Renal cortex interstitium (tissue), 15 donors: ENCODE measurements at places on chromosomes 11 and 22.
A peak's percentile ranks its signal among the peaks of the same experiment; 100 is the strongest.

GRCh38 chr11:2275334-2276279 lies 5.2 kb upstream of the ASCL2 start:
- no peak for DNase-seq

DNA sequence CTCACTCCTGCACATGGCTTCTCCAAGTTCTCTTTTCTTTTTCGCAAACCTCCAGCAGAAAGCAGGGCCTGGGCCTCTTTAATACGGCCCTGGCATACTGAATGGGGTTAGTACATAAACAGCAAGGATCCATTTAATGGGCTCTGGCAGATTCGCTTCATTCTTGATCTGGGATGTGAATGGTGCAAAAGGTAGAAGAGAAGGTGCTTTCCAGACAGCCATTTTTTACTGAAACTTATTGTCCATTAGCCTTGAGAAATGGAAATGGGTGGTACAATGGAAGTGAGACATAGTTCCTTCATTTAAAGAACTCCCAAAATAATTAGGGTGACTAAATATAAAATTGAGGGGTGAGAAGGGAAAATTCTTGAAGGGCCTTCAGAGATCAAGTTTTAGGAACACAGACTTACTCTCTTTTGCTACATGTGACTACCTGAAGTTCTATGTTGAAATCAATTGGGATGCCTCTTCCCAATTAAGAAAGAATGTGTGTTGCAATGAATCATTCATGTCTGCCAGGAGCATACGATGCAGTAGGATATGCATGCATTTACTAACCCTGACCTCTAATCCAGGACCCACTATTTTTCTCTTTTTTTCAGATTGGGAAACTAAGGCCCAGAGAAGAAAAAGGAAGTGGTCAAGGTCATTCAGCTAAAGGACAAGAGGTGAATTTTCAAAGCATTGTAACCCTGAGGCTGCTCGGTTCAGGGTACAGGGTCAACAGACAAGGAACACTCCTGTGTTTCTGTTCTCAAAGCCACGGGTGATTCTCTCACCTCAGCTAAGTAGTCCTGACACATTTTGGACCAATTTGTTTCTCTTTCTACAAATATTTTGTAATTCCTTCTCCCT lies 144.1 kb downstream of the BBOX1 start:
- no peak for DNase-seq

DNA sequence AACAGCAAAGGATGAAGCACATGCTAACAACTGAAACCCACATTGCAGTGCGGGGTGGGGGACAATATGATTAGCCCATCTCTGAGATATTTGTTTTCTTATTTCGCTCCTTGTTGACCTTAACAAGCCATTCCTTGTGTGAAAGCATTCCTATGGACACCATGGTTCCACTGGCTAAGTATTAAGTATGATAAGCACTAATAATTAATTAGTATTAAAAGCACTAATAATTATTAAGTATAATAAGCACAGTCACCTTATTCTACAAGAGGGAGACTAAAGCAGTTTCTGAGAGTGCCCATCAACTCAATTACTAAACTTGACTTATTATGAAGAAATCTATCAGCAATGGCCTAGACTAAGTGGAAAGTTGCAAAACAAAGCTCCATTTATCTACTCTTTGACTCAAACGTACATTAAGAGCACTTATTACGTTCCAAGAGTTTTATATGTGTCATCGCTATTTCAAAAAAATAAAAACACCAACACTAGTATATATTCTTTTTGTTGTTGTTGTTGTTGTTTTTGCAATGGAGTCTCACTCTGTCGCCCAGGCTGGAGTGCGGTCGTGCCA lies 65.3 kb downstream of the RBFOX2 start:
- DNase-seq = no peak

GRCh38 chr11:111855506-111855905 lies 15.9 kb downstream of the ALG9 start:
- no peak for DNase-seq

DNA sequence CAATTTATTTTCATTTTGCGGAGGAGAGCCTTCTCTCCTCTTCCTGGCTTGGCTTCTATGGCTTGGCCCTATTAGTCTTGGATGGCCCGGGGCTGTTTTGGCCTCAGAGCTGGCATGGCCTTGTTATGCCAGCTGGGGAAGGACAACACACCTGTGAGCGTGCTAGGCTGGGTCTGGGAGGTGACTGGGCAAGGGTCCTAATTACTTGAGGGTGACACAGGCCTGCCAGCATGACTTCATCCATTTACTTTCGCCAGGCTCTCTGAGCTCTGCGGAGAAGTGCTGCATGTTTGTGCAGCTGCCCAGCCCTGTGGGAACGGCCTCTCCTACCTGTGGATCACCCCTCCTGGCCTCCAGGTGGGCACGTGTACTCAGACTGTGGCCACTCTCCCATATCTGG lies 153.6 kb downstream of the SNX19 start:
- no peak for DNase-seq

GRCh38 chr11:35919244-35919643 lies 24.6 kb upstream of the LDLRAD3 start:
- DNase-seq = no peak

DNA sequence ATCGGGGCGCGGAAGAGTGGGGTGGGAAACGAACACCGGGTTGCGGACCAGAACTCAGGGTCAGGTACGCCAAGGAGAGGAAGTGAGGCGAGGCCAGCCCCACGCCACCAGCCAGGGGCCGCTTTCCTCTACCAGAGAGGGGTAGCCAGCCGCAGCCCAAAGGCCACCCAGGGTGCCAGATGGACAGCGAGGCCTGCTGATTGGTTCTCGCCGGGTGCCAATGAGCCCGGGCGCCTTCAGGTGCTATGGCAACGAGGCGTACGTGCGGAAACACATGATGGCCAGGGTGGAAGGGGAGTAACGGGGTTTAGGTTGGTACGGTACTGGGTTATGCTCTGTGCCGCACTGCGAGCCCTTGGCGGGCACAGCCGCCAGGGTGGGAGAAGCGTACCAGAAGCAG lies 128.9 kb downstream of the SERGEF start:
- DNase-seq = no peak

- DNase-seq = no peak
Measured at GRCh38 chr11:21710809-21711208, 482.1 kb upstream of the ANO5 start.

DNA sequence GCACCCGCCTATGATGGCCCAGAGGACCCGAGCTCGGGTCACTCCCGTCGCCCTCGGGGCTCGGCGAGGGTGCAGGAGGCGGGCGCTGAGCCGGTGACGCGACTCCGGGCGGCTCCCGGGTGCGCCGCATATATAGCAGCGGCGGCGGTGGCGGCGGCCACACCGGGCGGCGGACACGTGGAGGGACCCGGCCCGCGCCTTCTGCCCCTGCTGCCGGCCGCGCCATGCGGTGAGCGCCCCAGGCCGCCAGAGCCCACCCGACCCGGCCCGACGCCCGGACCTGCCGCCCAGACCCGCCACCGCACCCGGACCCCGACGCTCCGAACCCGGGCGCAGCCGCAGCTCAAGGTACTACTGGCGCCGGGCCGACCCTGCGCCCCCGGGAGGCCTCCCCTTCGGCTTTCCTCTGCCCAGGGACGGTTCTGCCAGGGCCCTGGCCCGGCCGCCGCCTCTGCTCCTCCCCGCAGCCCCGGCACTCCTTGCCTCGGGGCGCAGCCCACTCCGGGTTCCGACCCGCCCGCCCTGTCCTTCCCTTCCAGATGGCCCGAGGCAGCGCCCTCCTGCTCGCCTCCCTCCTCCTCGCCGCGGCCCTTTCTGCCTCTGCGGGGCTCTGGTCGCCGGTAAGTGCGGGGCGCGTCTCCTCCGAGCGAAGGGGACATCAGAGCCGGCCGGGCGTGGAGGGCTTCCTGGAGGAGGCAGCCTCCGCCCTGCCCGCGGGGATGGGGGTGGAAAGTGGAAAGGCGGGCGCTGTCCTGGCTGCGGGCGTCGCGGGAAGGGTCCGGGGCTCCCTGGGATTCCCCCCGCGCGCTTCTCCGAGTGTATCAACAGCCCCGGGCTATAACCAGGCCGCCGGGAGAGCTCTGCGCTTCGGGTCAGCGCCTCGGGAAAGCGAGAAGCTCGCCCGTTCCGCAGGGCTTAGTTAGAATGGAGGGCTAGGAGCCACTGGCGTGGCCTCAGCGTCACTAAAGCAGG lies at the start of gene GAL:
GAL (plus strand) TSS at position 160 of the 972 bp plus-strand sequence; CDS start at position 540, 380 bp downstream.
- no peak for DNase-seq

DNA sequence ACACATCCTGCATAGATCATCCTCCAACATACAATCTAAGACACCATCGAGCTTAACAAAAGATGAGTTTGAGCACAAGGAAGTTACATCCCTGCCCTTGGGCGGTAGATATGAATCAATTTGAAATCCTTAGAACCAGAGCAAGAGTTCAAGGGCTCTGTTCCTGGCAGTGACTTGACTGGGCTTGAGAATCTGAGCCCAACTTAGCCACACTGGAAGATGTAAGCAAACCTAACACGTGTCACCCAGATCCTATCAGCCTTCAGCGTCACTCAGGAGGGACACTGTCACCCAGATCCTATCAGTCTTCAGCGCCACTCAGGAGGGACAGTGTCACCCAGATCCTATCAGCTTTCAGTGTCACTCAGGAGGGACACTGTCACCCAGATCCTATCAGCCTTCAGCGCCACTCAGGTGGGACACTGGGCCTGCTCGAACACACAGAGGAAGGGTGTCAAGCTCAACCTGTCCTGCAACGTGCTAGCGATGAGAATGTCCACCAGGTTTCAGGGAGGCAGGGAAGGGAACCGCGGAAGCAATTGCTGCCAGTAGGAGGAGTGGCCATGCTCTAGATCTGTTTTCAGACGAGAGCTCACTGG lies 32.8 kb upstream of the CTSD start:
- no peak for DNase-seq

DNA sequence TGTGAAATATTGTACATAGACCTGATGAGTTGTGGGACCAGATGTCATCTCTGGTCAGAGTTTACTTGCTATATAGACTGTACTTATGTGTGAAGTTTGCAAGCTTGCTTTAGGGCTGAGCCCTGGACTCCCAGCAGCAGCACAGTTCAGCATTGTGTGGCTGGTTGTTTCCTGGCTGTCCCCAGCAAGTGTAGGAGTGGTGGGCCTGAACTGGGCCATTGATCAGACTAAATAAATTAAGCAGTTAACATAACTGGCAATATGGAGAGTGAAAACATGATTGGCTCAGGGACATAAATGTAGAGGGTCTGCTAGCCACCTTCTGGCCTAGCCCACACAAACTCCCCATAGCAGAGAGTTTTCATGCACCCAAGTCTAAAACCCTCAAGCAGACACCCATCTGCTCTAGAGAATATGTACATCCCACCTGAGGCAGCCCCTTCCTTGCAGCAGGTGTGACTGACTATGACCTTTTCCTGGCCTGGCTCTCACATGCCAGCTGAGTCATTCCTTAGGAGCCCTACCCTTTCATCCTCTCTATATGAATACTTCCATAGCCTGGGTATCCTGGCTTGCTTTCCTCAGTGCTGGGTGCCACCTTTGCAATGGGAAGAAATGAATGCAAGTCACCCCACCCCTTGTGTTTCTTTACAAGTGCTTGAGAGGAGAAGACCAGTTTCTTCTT lies 12.3 kb downstream of the PIK3IP1 start:
- no peak for DNase-seq

DNA sequence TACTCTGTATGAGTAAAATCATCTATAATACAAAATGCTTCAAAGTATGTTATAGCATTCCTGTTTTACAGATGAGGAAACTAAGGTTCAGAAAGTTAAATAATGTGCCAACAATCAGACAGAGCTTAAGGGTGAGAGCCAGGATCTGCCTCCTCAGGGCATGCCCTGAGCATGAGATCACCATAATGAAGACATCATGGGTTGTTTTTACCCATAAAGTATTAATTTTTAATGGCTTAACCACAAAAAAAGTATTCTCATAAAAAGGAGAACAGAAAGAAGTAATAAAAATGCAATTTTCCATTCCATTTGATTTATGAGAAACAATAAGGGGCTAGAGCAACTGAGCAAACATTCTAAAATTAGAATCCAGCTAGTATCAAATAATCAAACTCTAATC lies 534.3 kb upstream of the ARHGAP42 start:
- no peak for DNase-seq

DNA sequence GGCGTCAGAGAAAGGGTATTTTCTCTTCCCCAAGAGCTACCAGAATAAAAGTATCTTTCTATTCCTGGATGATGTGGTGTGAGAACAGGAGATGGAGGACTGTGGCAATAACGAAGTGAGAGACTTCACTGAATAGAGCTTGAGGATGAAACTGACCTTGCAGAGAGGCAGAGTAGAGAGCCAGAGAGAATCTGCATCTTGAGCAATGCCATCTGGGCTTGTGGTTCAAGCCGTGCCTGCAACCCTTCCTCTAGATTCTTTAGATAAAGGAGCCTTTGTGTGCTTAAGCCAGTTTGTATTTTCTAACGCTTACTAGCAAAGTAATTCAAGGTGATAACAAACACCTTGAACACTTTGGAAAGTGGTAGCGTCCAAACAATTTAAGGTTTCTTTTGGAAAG lies 2.2 kb downstream of the ME3 start:
- DNase-seq = no peak

DNA sequence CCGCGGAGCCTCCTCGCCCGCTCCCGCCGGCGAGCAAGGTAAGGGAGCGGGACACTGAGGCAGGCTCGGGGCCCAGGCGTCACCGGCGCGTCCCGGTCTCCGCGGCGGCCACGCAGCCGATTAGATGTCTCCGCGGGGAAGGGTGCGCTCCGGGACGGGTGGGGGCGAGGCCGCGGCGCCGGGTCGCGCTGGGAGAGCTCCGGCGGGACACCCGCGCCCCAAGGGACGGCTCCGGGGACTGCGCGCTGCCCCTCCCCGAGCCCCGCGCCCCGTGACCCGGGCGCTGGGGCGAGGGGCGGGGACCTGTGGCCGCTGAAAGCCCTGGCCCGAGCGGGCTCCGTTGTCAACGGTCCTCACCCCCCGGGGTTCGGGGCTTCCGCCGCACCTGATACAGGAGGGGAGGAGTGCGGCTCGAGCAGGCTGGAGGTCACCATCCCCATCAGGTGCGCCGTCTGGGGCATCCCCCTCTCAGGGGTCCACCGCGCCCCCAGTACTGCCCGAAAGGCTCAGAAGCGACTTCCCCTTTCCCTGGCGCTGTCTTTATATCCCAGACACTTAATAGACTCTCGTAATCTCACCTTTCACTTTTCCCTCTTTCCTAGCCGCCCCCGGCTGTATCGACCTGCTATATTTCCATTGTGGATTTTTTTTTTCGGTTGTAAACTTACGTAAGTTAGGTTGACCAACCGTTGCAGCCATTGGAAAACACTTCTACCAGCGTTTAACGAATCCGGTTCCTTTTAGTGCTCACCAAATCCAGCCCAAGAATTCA lies 573 bp downstream of the PPFIA1 start:
- no peak for DNase-seq

DNA sequence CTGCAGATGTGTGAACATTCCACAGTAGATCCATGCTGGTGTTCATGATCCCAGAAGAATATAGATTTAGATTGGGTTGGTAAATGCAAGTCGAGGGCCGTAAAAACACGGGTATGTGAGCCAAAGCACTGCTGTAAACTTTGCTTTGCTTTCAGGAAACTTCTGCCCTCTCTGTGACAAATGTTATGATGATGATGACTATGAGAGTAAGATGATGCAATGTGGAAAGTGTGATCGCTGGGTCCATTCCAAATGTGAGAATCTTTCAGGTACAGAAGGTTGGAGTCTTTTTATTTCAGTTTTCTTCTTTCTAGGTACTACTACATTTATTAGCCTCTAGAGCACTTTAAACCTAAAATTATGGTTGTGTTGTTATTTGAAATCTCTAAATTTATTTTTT lies 36.2 kb upstream of the TTC36 start:
- no peak for DNase-seq

GRCh38 chr11:34219941-34220370 lies 114.5 kb downstream of the NAT10 start:
- DNase-seq = no peak

GRCh38 chr11:23991165-23991539 lies 505.7 kb upstream of the LUZP2 start:
- no peak for DNase-seq

GRCh38 chr11:130473056-130473794 lies 24.8 kb downstream of the ADAMTS15 start:
- no peak for DNase-seq

GRCh38 chr11:6405052-6405667 lies 13.7 kb downstream of the APBB1 start:
- DNase-seq = peak; percentile 28
